Activated naive CD4-positive, alpha-beta T cell treated with anti-CD3 and anti-CD28 coated beads for 36 hours (primary cell): ENCODE measurements at places on chromosomes 2 and 18.

GRCh38 chr2:19073522-19073921, 284.9 kb downstream of the OSR1 start:
- no peak for DNase-seq

- DNase-seq: no peak
These were observed 11.8 kb downstream of the IL1R1 start for GRCh38 chr2:102154364-102154763.

GRCh38 chr2:29114946-29115609, at the start of gene CLIP4:
Gene CLIP4, plus strand, starts transcription at chr2:29115415. Its CDS starts 5,974 bp downstream, at chr2:29121389.
- DNase-seq: peak; percentile 50

DNA sequence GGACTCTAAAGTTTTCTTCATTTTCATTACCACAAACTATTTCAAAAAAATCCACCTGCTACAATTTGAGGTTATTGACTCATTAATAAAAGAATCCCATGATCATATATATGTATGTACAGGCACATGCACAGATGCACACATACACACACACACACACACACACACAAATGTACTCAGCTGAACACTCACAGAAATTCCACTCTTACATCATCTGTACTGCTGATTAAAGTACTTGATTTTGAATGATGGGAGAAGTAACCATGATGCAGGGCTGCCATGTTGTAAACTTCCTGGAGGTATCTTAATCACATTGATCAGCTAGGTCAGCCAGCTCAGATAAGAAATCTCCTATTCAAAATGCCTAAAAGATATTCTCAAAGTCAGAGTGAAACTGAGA, 1313.2 kb upstream of the NRXN1 start:
- DNase-seq: no peak

DNA sequence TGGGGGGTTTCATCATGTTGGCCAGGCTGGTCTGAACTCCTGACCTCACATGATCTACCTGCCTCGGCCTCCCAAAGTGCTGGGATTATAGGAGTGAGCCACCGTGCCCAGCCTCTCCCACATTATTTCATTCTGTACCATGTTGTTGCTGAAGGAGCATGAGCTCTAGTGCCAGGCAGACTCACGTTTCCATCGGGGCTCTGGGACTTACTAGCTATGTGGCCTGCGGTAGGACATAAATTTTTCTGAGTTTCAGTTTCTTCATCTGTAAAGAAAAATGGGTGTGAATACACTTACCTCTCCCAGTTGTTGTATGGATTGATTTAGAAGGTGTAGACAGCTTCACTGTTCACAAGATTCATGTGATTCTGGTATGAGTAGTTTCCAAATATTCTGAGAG, 30.8 kb upstream of the CCL20 start:
- no peak for DNase-seq

- no peak for DNase-seq
These were observed 40.6 kb upstream of the MRPL19 start for GRCh38 chr2:75605770-75606529.

DNA sequence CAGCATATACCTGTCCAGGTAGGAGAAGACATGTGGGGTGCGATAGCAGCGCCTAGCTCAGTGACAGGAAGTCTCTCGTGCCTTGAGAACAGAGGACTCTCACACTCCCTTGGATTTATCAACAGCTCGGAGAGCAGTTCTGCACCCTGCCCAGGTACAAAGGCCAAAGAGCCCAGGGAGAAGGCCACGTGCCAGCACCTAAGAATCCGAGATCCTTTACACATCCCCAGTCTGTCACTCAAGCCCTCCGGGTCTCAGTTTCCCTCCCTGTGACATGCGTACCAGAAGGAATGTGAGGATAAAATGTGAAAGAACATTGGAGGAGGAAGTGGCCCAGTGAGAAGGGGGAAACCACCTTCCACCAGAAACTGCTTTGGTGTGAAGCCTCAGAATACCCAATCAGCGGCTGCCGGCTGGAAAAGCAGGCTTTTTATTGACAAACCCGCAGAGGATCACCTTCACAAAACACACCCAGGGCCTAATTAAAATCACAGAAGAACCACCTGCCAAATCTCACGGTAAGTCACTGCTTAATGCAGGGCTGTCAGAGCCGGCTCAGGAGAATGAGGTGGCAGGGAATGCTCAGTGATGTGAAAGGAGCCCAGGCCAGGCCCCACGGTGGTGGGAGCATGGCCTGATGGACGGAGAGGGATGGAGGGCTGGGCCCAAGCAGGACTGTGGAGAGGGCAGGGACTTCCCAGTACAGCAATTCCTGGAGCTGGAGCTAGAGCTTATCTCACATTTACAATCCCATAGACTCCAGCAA, 66.3 kb downstream of the MYO5B start:
- DNase-seq: no peak
